ENCODE measurements at places on chromosomes 11 and 22.

GRCh38 chr22:31800065-31800464 is 46.2 kb downstream of the DEPDC5 start:
- no peak for DNase-seq

- no peak for DNase-seq
These were observed 64.9 kb downstream of the NAV2 start for GRCh38 chr11:19777377-19778102.

DNA sequence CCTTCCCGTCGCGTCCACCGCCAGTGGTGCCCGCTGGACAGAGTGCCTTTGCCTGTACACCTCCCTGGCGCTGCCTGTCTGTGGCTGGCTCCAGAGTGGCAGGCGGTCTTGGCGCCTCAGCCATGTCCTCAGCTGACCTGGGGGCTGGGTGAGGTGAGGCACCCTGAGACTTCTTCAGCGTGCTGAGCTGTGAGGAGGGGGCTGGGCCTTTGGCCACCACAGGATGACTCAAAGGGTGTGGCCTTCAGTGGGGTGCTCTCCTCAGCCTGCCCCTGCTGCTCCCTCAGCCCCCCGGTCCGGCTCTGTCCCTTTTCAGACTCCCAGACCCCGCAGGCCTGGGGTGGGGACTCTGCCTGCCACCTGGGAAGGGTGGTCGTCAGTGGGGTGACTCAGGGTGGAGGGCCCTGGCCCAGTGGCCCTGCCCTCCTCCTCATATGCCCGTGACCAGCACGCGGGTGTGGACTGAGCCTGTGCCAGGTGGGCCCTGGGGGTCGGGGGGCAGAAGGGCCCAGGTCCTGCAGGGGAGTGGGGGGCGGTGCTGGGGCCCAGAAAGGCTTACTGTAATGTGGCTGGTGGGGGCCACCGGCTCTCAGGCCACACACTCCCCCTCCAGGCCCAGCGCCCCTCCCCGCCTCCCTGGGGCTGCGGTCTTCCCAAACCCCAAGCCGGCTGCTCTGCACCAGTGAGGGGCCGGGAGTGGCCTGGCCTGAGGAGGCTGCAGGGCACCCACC is 15.9 kb downstream of the CRELD2 start:
- DNase-seq, result no peak

- peak; percentile 49 for DNase-seq
These were observed 1.2 kb downstream of the ELFN2 start for GRCh38 chr22:37425800-37426705.

Measured in COR-L47 (cell line).